ENCODE measurements at places on chromosomes 11 and 22.
A peak's percentile ranks its signal among the peaks of the same experiment; 100 is the strongest.

DNA sequence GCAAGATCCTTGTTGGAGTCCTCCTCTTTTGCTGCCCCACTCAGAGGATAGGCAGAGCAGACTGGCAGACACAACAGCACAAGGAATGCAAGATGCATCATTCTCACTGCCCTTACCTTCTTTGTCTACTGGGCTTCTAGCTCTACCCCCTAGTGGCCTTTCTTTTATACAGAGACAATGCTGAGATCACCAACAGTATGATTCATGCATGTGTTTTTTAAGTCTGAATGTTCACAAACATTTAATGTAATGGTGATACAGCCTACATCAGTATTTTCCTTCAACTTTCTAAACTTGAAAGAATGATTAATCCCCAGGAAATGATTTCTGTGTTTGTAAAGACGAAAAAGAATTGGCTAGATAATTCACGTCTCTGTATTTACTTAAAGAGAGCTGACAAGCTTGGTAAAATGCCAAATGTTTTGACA is at the start of gene MMP10:
Gene MMP10 (minus strand): TSS at position 138 of the 428 bp plus-strand sequence. CDS start 37 bp downstream, at position 101.
- DNase-seq = no peak

GRCh38 chr11:2998073-2998850 is 6.1 kb upstream of the NAP1L4 start:
- no peak for DNase-seq

DNA sequence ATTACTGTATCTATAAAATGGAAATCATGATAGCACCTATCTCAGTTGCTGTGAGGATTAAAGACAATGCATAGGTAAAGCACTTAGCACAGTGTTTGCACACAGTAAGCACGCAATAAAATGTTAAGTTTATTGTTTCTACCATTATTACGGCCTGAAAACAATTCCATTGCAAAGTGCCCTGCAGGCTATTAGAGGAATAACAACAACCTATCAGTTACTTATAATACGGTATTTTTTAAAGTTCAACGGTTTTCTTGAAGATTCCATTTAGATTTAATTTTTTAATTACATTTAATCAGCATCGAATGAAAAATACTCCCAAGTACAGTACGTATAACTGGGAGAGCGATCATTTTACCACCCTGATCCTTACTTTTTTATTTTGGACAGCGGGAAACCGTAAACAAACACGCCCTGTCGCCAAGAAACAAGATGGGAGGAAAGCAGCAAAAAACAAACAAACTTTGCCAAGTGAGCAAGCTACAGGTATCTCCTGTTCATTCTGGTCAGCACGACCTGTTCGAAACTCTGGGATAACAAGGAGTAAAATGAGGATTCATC is 893 bp downstream of the SLC36A4 start:
- no peak for DNase-seq

GRCh38 chr11:75524665-75525432 is 892 bp downstream of the GDPD5 start:
- peak; percentile 34 for DNase-seq

GRCh38 chr11:118198370-118198769 is 21.9 kb upstream of the SCN2B start:
- DNase-seq = peak; percentile 90

DNA sequence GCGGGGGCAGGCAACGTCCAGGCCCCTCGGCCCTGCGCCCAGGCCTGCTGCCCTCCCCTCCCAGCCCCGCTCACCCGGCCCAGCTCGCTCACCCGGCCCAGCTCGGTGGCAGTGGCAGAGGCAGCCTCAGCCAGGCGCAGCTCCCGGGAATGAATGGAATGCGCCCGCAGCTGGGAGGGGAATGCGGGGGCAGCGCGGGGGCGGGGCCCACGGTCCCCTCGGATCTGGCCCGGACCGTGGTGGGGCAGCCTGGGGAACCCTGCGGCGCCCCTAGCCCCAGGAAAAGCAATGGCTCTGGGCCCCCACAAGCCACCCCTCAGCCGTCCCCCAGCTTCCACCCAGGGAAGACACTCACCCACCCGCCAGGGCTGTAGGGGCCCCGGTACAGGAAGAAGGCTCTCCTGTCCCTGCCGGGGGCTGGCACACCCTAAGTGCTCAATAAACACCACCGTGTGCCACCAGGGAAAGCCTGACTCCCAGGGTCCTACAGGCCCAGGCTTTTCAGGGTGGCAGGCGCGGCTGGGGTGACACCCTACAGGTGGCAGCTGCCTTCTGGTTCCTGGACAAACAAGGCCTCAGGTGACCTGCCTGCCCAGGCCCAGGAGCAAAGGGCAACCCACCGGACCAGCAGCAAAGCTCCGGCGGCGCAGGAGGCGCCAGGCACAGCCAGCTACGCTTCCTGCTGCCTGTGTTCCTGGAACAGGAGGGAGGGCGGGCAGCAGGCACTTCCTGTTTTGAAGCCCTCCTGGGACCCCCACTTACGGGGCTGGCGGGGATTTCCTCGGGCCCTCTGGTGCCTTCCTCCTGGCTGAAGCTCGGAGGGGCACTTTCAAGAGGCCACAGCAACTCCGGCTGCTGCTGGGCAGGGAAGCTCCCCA is 13.8 kb downstream of the PLXNB2 start:
- DNase-seq = no peak

- no peak for DNase-seq
Observed at GRCh38 chr11:76823481-76824028, 37.2 kb upstream of the ACER3 start.

DNA sequence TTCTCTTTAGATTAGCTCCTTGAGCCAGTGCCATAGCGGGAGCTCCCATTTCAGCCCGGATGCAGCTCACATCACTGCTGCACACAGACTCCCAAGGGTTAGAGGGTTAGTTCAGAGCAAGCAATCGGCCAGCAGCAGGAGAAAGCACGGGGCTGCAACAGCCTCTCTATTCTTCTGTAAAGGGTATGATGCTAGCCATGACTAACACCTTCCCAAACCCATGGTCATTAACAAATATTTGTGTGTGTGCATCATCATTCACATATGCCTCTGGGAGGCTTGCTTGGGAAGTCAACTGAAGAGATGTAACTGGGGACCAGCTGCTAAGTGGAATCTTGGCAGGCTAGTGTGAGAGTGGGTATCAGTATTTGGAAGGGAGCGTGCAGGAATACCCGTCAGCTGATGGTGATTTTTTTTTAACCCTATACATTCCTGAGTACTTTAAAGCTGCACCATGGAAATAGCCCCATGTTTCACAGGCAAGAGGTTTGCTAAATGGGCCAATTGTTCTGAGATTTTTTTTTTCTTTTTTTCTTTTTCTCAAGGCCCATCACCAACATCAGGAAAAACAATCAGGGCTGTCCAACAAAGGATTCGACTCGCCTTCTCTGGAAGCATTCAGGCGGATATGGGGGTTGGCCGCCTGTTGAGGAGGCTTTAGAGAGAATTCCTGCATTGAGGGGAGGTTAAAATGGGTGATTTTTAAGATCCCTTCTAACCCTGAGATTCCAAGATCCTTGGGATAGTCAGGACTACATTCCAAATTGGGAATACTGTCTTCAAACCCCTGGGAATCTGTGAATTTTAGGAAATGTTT is 33.2 kb upstream of the CCDC89 start:
- no peak for DNase-seq

- DNase-seq = no peak
Observed at GRCh38 chr11:72039856-72040401, 40.4 kb downstream of the NUMA1 start.

DNA sequence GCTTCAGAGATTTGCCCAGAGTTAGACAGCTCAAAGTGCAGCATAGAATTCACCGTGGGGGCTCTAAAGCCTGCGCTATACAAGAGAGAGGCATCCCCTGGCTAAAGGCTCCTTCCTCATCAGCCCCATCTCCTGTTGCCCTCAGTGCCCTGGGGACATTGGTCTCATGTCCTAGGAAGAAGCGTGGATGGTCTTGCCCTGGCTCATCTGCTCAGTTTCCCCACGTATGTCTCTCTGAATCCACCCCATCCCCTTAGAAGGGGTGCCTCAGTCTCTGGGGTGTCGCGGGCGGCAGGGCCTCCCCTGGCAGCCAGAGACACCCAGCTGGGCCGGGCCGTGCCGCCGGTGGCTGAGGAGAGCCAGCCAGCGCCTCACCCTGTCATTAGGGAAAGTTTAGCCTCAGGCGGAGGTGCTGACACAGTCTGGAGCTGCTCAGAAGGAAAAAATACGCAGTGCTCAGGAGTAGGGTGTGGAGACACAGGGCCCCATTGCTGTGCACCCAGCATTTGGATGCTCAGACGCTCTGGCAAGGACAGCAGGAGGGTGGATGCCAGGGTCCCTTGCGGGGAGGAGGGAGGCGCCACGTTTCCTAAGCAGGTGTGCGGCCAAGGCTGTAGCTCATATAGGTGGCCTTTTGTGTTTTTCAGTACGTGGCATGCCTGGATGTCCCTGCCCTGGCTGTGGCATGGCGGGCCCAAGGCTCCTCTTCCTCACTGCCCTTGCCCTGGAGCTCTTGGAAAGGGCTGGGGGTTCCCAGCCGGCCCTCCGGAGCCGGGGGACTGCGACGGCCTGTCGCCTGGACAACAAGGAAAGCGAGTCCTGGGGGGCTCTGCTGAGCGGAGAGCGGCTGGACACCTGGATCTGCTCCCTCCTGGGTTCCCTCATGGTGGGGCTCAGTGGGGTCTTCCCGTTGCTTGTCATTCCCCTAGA is 1.3 kb downstream of the SLC39A13 start:
- no peak for DNase-seq

- DNase-seq = no peak
Observed at GRCh38 chr22:44361391-44362126, 48.8 kb upstream of the SHISAL1 start.

- no peak for DNase-seq
Observed at GRCh38 chr11:130068986-130069658, 572 bp upstream of the APLP2 start.

DNA sequence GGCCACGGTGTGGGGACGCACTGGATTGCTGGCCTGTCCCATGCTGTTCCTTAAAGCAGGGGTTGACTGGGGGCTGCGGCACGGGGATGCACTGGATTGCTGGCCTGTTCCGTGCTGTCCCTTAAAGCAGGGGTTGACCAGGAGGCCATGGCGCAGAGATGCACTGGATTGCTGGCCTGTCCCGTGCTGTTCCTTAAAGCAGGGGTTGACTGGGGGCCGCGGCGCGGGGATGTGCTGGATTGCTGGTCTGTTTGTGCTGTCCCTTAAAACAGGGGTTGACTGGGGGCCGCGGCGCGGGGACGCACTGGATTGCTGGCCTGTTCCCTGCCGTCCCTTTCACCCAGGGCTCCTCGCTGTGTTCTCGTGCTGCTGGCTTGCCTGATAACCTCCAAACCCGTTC is 383.4 kb downstream of the TBC1D22A start:
- no peak for DNase-seq

GRCh38 chr11:27028561-27028965 is 12.1 kb upstream of the BBOX1 start:
- DNase-seq = no peak

GRCh38 chr22:26485806-26486390 is 2.2 kb downstream of the SRRD start:
- DNase-seq = no peak

GRCh38 chr11:126956635-126957034 is 43.9 kb downstream of the KIRREL3 start:
- DNase-seq = no peak

GRCh38 chr11:125494561-125494960 is 1.5 kb downstream of the FEZ1 start:
- DNase-seq = peak; percentile 3

- DNase-seq = no peak
Observed at GRCh38 chr11:114168691-114169090, 109.2 kb downstream of the ZBTB16 start.

DNA sequence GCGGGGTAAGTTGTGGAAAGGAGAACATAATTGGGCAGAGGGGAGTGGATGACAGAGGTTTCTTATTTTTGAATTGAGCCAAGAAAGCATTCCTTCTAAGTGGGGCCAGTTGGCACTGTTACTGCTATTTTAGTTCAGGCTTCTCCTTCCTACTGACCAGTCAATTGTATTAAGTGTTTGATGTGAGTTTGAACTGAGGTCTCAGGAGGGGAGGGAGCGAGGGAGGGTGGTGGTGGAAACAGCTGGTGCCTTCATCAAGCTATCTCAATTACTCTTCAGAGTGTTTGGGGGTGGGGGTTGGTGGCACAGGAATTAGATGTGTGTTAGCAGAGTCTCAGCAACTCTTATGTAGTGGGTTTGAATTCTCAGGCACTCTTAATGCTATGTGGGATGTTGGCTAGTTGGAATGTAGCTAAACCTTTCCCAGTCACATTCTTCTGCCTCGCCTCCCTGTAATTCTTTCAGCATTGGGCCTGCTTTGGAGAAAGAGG is 14.5 kb downstream of the CTNND1 start:
- DNase-seq = no peak

GRCh38 chr11:69640995-69641581 is at the start of gene CCND1:
Gene CCND1 (plus strand): TSS chr11:69641156. CDS start chr11:69641314, 158 bp downstream.
- peak; percentile 54 for DNase-seq

DNA sequence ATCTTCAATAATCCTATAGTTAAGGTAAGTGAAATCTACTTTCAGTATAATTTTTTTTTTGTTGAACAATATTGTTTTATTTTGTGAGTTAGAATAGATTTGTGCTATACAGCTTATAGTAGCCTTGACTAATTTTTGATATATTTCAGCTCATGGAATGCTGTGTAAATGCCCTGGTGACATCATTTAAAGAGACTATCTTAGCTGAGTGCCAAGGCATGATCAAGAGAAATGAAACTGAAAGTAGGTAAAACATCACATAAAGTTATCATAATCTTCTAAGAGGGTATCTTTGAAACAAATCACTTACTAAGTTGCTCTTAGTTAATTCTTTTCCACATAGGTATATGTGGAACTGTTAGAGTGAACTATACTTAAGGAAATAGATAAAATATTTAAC is 51.4 kb upstream of the ACAT1 start:
- DNase-seq = no peak

GRCh38 chr11:34416766-34417165 is 22.0 kb upstream of the CAT start:
- DNase-seq = no peak

- no peak for DNase-seq
Observed at GRCh38 chr11:28514391-28514790, 406.2 kb downstream of the METTL15 start.

- no peak for DNase-seq
Observed at GRCh38 chr11:126534141-126534805, 178.8 kb downstream of the ST3GAL4 start.

DNA sequence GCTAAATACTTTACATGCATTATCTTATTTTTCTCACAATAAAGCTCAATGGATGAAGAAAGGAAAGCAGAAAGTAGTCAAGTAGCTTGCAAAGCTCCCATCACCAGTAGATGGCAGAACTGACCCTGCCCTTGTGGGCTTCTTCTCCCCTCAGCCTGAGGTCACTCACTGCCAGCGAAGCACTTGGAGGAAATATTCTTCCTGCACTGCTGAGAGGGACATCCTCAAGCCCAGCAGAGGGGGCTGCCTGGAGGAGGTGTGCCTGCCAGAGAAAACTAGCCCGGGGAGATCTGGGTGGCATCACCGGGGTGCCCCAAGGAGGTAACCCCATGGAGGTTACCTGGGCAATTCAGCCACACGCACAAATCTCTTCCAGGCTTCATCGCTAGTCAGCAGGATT is 6.6 kb downstream of the APOL4 start:
- DNase-seq = peak; percentile 40

Data from stimulated activated CD4-positive, alpha-beta T cell treated with anti-CD3 and anti-CD28 coated beads, Interleukin-4, amount 100 ng/mL, for 1 hour (primary cell).